ENCODE measurements at places on chromosomes 2 and 18. TPM values are rescaled to one million over a fixed set of nuclear protein-coding genes. Genes with fewer than 3 reads are reported as not detected.
A peak's percentile ranks its signal among the peaks of the same experiment; 100 is the strongest.

DNA sequence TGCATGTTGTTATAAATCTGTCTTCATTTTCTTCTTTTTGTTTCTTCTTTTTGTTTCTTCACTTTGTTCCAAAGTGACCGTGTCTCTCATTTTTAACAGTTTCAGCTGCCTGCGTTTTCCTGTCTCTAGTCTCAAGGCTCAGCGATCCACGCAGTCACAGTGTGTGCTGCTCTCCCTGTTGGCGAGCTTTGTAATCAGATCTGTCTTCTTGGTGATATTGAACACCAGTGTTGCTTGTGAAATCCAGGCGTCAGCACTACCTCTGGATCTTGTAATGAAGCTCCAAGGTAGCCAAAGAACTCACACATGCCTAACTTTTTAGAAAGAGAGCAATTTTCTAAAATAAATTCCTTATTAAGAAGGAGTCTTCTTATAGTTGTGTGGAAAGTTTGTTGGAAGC, 13.2 kb downstream of the SNTG2 start:
- peaks cover 3% of the 10 kb centered on the region for H3K4me1 ChIP-seq
- peaks cover 3% of the 10 kb centered on the region for H3K27me3 ChIP-seq
- H3K36me3 ChIP-seq: no peaks in the 10 kb centered on the region
- H3K4me3 ChIP-seq: no peak overlapping the region

GRCh38 chr2:70934981-70935380, 719 bp upstream of the ATP6V1B1 start:
- H3K36me3 ChIP-seq: no peaks in the 10 kb centered on the region
- DNase-seq: no peak
- peaks cover 63% of the 10 kb centered on the region for H3K4me1 ChIP-seq

DNA sequence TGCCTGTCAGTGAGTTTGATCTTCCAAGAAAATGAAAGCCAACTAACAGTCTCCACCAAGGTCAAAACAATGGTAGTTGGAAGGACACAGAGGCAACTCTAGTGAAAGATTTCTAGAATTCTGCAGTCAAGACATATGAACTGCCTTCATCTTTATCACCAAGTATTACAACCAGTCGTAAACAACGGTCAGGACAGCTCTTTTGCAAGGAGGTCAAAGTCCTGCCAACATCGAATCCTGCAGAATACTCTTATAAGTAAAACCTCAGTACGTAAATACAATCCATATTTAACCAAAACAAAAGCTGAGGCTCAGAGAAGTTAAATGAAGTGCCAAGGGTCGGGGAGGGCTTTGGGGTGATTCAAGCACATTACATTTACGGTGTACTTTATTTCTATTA, 3.1 kb downstream of the FEZ2 start:
- no peak overlapping the region for H3K4me3 ChIP-seq
- H3K36me3 ChIP-seq: peaks cover 4% of the 10 kb centered on the region
- peaks cover 11% of the 10 kb centered on the region for H3K4me1 ChIP-seq
- H3K27ac ChIP-seq: no peak overlapping the region
- H3K27me3 ChIP-seq: no peaks in the 10 kb centered on the region

DNA sequence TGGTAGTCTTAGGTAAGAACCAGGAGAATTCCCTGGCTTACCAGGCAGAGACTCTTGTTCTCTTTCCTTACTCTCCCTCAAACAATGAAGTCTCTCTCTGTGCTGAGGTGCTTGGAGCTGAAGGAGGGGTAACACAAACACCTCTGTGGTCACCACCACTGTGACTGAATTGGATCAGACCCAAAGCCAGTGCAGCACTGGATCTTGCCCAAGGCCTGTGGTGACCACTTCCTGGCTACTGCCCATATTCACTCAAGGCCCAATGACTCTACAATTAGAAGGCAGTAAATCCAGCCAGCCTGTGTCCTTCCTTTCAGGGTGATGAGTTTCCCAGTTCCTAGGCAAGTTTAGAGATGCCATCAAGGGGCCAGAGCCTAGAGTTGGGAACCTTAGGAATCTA, 706.8 kb downstream of the SLC4A3 start:
- no peak overlapping the region for H3K4me3 ChIP-seq
- no peaks in the 10 kb centered on the region for H3K36me3 ChIP-seq
- DNase-seq: no peak
- H3K27me3 ChIP-seq: no peaks in the 10 kb centered on the region
- H3K27ac ChIP-seq: no peak overlapping the region

GRCh38 chr2:193963472-193964119, 1693.4 kb upstream of the SLC39A10 start:
- peak; percentile 19 for DNase-seq
- H3K27me3 ChIP-seq: no peaks in the 10 kb centered on the region
- no peaks in the 10 kb centered on the region for H3K4me1 ChIP-seq
- no peak overlapping the region for H3K27ac ChIP-seq
- H3K4me3 ChIP-seq: no peak overlapping the region

GRCh38 chr18:3649135-3649632, 199.2 kb downstream of the TGIF1 start:
- H3K4me1 ChIP-seq: peaks cover 3% of the 10 kb centered on the region
- no peak overlapping the region for H3K27ac ChIP-seq
- no peaks in the 10 kb centered on the region for H3K36me3 ChIP-seq
- DNase-seq: no peak
- H3K4me3 ChIP-seq: no peak overlapping the region
- H3K27me3 ChIP-seq: no peaks in the 10 kb centered on the region

DNA sequence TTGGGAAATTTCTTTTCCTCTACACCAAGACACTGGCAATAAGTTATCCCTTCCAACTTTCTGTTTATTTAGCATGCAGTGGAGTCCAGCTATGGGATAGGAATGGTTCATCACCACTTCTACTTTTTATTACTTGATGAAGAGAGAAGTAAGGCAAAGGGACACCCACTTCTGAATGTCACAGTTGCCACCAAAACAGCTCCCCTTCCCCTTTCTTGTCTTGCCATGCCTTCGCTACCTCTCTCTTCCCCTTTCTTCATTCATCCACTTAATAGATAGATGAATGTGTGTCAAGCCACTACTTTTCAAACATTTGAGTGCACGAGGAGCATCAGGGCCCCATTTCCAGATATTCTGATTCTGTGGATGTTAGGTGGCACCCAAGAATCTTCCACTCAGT, 59.6 kb downstream of the KCTD18 start:
- DNase-seq: no peak
- H3K36me3 ChIP-seq: peaks cover 47% of the 10 kb centered on the region
- no peak overlapping the region for H3K4me3 ChIP-seq
- peaks cover 3% of the 10 kb centered on the region for H3K4me1 ChIP-seq
- no peaks in the 10 kb centered on the region for H3K27me3 ChIP-seq

- H3K27me3 ChIP-seq: no peaks in the 10 kb centered on the region
- no peak for DNase-seq
- peaks cover 3% of the 10 kb centered on the region for H3K36me3 ChIP-seq
- no peaks in the 10 kb centered on the region for H3K4me1 ChIP-seq
- no peak overlapping the region for H3K4me3 ChIP-seq
Observed at GRCh38 chr2:189879716-189880081, 95.4 kb downstream of the PMS1 start.

GRCh38 chr2:53994818-53995808, 24.3 kb upstream of the PSME4 start:
- H3K4me1 ChIP-seq: no peaks in the 10 kb centered on the region
- H3K4me3 ChIP-seq: no peak overlapping the region
- no peaks in the 10 kb centered on the region for H3K36me3 ChIP-seq
- DNase-seq: no peak
- H3K27ac ChIP-seq: no peak overlapping the region

- H3K27ac ChIP-seq: no peak overlapping the region
- H3K4me3 ChIP-seq: no peak overlapping the region
- no peak for DNase-seq
- no peaks in the 10 kb centered on the region for H3K4me1 ChIP-seq
- no peaks in the 10 kb centered on the region for H3K27me3 ChIP-seq
Observed at GRCh38 chr2:195317550-195317949, 339.5 kb upstream of the SLC39A10 start.

DNA sequence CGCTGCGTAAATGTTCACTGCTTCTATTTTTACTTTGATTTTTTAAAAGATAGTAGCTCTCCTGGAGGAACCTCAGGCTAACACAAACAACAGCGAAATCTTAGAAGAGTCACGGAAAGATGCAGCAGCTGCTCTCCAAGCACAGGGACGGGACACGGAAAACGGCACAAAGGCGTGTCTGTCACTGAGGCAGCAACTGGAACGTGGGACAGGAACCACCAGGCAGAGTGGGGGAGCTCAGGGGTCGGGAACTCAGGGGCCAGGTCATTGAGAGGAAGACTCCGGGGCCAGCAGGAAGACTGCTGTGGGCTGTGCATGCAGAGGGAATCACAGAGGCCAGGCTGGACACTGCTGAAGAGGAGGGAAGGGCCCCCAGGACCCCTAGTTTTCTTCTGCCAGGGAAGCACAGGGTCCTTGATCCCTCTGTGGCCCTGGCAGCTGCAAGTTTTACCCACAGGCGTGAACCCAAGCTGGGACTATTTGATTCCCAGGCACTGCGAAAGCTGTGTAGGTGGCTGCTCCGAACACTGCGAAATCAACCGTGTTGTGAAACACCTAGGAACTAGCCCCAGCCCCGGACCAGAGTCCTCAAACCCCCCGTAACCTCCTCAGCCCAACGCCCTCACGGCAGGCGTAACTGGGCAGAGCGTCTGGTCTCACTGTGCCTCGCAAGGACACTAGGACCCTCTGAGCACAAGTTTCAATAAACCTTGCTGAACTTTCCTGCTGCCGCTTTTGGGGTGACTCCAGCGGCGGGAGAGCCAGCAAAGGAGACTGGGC, 263.0 kb downstream of the EIPR1 start:
- no peaks in the 10 kb centered on the region for H3K27me3 ChIP-seq
- H3K4me1 ChIP-seq: peaks cover 11% of the 10 kb centered on the region
- H3K27ac ChIP-seq: no peak overlapping the region
- DNase-seq: no peak
- H3K4me3 ChIP-seq: no peak overlapping the region

DNA sequence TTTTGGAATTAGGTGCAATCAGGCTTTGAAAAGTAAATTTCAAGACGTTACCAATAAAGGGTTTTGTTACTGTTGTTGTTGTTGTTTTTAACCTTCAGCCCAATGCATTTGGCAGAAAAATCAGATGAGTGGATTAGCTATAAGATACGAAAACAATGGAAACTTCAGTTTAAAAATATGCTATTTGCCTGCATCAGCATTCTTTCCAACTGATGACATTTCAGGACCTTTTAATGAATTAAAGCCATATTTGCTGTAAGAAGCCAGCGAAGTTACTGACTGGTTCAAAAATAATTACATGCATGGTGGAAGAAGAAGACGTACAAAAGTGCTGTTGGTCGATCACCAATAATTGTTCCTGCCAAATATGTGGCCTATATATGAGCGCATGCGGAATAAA, 639.3 kb upstream of the SOX11 start:
- H3K27ac ChIP-seq: no peak overlapping the region
- no peaks in the 10 kb centered on the region for H3K4me1 ChIP-seq
- H3K36me3 ChIP-seq: no peaks in the 10 kb centered on the region
- H3K27me3 ChIP-seq: no peaks in the 10 kb centered on the region
- no peak for DNase-seq

DNA sequence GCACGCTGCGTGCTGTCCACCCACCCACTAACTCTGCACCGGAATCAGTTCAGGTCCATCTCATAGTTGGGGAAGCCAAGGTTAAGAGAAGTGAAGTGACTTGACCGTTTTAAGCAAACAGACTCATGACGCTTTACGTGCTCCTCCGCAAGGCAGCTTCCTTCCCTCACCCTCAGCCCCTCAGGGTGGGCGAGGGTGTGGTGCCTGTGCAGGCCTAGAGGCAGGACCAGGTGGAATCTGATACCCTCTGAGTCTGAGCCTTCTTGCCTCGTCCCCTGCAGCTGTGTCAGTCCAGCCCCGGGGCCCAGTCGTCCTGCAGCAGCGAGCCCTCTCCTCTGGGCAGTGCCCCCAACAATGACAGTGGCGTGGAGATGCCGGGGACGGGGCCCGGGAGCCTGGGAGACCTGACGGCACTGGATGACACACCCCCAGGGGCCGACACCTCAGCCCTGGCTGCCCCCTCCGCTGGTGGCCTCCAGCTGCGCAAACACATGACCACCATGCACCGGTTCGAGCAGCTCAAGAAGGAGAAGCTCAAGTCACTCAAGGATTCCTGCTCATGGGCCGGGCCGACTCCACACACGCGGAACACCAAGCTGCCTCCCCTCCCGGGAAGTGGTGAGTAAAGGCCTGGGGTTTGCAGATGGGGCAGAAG, 250.5 kb downstream of the GLI2 start:
- no peaks in the 10 kb centered on the region for H3K27me3 ChIP-seq
- no peak overlapping the region for H3K27ac ChIP-seq
- H3K4me3 ChIP-seq: no peak overlapping the region
- H3K4me1 ChIP-seq: peaks cover 16% of the 10 kb centered on the region

DNA sequence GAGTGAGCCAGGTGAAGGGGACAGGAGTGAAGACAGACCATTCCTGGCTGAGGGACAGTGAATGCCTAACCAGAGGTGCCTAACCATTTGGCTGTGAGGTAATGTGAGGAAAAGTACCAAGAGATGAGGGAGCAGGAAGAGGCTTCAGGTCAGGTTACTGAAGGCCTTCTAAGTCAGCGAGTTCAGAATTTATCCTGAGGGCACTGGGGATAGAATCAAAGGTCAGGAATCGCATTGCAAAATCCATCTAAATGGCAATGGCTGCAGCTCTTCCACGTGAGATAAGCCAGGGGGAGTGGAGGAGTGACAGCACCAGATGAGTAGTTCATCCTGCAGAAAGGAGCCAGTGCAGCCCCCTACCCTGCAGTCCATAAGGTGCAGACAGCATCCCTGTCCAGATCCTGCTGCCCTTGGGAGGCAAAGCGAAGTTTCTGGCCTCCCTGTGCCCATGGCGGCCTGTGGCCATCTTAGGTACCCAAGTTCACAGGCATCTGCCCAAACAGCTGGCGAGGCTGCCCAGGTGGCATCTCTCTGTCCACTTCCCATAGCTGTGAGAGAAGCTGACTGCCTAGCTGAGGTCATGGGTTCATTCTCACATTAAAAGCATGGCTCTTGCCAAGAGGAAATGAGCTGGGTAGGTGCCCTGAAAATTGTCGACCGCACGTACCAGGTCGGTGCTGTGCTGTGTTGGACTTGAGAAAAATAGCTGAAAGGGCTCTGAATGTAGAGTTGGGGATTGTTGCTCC, 49.5 kb downstream of the CYP27C1 start:
- H3K27ac ChIP-seq: no peak overlapping the region
- no peak for DNase-seq
- no peaks in the 10 kb centered on the region for H3K27me3 ChIP-seq
- no peaks in the 10 kb centered on the region for H3K36me3 ChIP-seq

- H3K27me3 ChIP-seq: no peaks in the 10 kb centered on the region
- no peak overlapping the region for H3K4me3 ChIP-seq
- peak; percentile 13 for DNase-seq
Observed at GRCh38 chr2:75595541-75596395, 35.0 kb upstream of the EVA1A start.

DNA sequence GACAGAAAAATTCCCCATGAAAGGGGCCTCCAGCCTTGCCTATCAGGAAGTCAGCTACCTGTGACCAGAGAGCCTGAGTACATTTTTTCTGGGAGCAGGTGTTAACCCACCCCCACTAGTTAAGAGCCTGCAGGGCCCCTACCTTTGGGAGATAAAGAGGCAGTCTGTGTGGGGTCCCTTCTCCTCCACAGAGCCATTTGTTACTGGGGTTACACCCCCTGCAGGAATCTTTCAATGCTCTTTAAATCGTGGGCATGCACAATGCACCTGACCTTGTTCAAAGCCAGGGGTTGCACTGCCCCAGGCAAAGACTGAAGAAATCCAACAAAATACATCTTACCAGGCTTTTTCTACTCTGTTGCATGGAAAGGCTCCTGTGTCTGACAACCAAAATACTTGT, 15.7 kb upstream of the LYPD6 start:
- DNase-seq: no peak
- no peak overlapping the region for H3K4me3 ChIP-seq
- no peak overlapping the region for H3K27ac ChIP-seq
- no peaks in the 10 kb centered on the region for H3K36me3 ChIP-seq
- H3K4me1 ChIP-seq: no peaks in the 10 kb centered on the region
- no peaks in the 10 kb centered on the region for H3K27me3 ChIP-seq

STPG4 gene
- polyA plus RNA-seq: 0.19 TPM

HNMT gene
- 23.5 TPM for polyA plus RNA-seq

ARHGAP25 gene
- 3.5 TPM for polyA plus RNA-seq

CENPA gene
- 10.7 TPM for polyA plus RNA-seq
